CD4-positive, alpha-beta memory T cell (primary cell): ENCODE measurements at places on chromosomes 7 and 10. TPM values are rescaled to one million over a fixed set of nuclear protein-coding genes. Genes with fewer than 3 reads are reported as not detected.

DENND2A gene
- not detected for total RNA-seq

PHYHIPL gene
- not detected for total RNA-seq

PNLIP gene
- not detected for total RNA-seq

FXYD4 gene
- not detected for total RNA-seq

EMX2 gene
- total RNA-seq = not detected

CALD1 gene
- not detected for total RNA-seq

TMEM209 gene
- 38.0 TPM for total RNA-seq

SSC4D gene
- total RNA-seq = not detected

SLC26A3 gene
- total RNA-seq = not detected

CYP2C8 gene
- total RNA-seq = not detected

NACAD gene
- not detected for total RNA-seq

PRLHR gene
- not detected for total RNA-seq

ABI1 gene
- total RNA-seq = 62.5 TPM

RAPGEF5 gene
- not detected for total RNA-seq

NEURL1 gene
- total RNA-seq = 0.83 TPM

CADPS2 gene
- total RNA-seq = not detected

AZGP1 gene
- total RNA-seq = not detected

KIF5B gene
- 55.6 TPM for total RNA-seq

CALML3 gene
- not detected for total RNA-seq

TRA2A gene
- total RNA-seq = 145 TPM

IL15RA gene
- 14.7 TPM for total RNA-seq

ARMC10 gene
- total RNA-seq = 28.4 TPM

LRRC61 gene
- total RNA-seq = 11.0 TPM

EBF3 gene
- total RNA-seq = not detected

HOXA2 gene
- not detected for total RNA-seq

NRG3 gene
- not detected for total RNA-seq

LIPF gene
- total RNA-seq = not detected

SLC26A5 gene
- not detected for total RNA-seq

ADRB1 gene
- total RNA-seq = not detected

SCIN gene
- 0.25 TPM for total RNA-seq

GOT1 gene
- 10.4 TPM for total RNA-seq

NPC1L1 gene
- 0.23 TPM for total RNA-seq

SYT15B gene
- total RNA-seq = not detected

CFAP69 gene
- not detected for total RNA-seq

UFSP1 gene
- total RNA-seq = 11.0 TPM

TMEM254 gene
- 16.6 TPM for total RNA-seq

EPHA1 gene
- total RNA-seq = 34.4 TPM

LRRD1 gene
- total RNA-seq = not detected

CACNA2D1 gene
- not detected for total RNA-seq

PRKCQ gene
- total RNA-seq = 71.5 TPM

CFAP46 gene
- total RNA-seq = not detected

PKD1L1 gene
- total RNA-seq = 0.73 TPM

ATP6V1F gene
- 75.5 TPM for total RNA-seq

CTAGE4 gene
- total RNA-seq = 5.4 TPM

MACROH2A2 gene
- 4.8 TPM for total RNA-seq

TRIL gene
- not detected for total RNA-seq

MOSPD3 gene
- total RNA-seq = 13.4 TPM

CUTC gene
- total RNA-seq = 29.8 TPM

LBX1 gene
- total RNA-seq = not detected

GIMAP1 gene
- 93.7 TPM for total RNA-seq

WDFY4 gene
- 0.81 TPM for total RNA-seq

BTBD16 gene
- not detected for total RNA-seq

CD36 gene
- total RNA-seq = 4.3 TPM

SKIDA1 gene
- 0.39 TPM for total RNA-seq

PANK1 gene
- total RNA-seq = 4.5 TPM

PRXL2A gene
- total RNA-seq = 4.7 TPM

FMC1 gene
- 12.5 TPM for total RNA-seq

NANOS1 gene
- 0.64 TPM for total RNA-seq

SEMA3E gene
- not detected for total RNA-seq
